Breast epithelium (tissue), 4 donors: ENCODE measurements at places on chromosomes 12 and 14. TPM values are rescaled to one million over a fixed set of nuclear protein-coding genes. Genes with fewer than 3 reads are reported as not detected.

- no peaks in the 10 kb centered on the region for H3K36me3 ChIP-seq
- DNase-seq = no peak
- H3K4me1 ChIP-seq = no peaks in the 10 kb centered on the region
These were observed 167.9 kb downstream of the PHETA1 start for GRCh38 chr12:111201036-111201435.

GRCh38 chr14:54929556-54929955 lies 26.9 kb upstream of the GCH1 start:
- no peak overlapping the region for H3K27ac ChIP-seq
- H3K4me3 ChIP-seq = no peak overlapping the region
- H3K4me1 ChIP-seq = no peaks in the 10 kb centered on the region
- no peak for DNase-seq
- no peaks in the 10 kb centered on the region for H3K27me3 ChIP-seq

The KRT5 gene
- 4.3 TPM for total RNA-seq

DNA sequence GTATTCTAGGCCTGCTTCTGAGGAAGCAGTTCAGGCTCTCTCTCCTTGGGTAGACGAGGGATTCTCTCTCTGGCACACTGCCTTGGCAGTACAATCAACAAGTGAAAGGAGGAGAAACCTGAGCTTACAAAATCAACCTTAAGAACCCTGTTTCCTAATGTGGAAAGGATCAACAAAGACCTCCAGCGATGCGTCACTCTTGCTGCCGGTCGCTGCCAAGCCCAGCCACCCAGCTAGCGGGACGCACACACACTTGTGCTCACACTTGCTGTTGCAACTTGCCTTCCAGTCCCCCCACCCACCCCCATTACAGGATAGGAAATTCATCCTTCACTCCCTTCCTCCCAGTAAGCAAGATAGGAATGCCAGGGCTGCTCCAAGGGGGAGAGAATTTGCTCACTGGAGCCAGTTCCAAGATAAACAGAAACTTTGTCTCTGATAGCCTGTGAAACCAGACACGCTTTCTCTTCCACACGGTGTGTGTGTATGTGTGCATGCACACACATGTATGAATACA lies 144.3 kb downstream of the BCL11B start:
- no peaks in the 10 kb centered on the region for H3K4me1 ChIP-seq
- no peaks in the 10 kb centered on the region for H3K27me3 ChIP-seq
- H3K36me3 ChIP-seq = no peaks in the 10 kb centered on the region
- no peak for DNase-seq

DNA sequence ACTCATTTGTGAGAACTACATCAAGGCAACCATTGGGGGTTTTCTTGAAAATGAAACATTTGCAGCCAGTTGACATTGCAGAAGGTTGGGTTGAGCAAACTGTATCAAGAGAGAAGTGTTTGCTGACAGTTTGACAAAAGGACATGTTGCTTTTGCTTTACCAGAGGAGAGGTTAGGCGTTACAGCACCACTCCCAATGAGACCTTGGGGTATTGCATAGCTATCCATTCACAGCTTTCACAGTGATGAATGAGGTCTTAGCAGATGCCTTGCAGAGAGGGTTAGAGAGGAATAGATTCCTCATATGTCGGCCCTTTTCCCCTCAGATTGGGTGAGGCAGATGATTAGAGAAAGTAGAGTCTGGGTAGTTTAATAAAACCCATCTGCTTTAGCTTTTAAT lies 988.9 kb upstream of the FLRT2 start:
- H3K4me1 ChIP-seq = no peaks in the 10 kb centered on the region
- H3K4me3 ChIP-seq = no peak overlapping the region
- DNase-seq = no peak
- H3K27ac ChIP-seq = no peak overlapping the region
- H3K36me3 ChIP-seq = no peaks in the 10 kb centered on the region

The KRT86 gene
- total RNA-seq = 0.66 TPM

DNA sequence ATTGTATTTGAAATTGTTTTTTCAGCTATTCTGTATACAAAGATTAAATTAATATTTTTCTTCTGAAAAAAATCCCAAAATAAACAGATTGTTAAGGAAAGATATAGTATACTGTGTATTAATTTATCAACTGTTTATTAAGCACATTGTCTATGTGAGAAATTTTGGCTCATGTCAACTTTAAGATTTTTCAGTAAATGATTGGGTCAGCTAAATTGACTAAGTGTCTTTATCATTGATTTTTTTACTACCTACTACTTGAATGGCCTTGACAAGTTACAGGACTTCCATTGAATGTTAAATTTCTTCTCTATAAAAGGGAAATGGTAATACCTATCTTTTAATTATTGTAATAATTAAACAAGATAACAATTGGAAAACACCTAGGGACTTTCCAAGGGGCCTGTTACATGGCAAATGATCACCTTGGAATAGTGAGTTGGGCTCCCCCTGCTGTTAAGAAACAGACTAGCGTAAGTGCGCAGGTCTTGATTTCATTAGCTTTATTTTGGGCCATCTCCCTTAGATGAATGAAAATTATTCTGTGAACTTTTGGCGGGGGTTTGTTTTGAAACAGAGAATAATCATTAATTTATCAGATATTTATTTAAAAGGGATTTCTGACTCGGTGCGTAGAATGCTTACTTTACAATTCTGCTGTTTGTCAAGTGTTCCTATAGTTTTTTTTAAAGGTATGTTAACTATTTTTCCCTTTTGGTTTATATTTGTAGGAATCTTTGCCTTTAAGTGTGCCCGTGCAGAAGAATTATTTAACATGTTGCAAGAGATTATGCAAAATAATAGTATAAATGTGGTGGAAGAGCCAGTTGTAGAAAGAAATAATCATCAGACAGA lies 14.5 kb upstream of the CCT2 start:
- H3K27me3 ChIP-seq = no peaks in the 10 kb centered on the region
- H3K36me3 ChIP-seq = peaks cover 10% of the 10 kb centered on the region
- no peak for DNase-seq
- H3K4me3 ChIP-seq = no peak overlapping the region
- no peak overlapping the region for H3K27ac ChIP-seq

- no peaks in the 10 kb centered on the region for H3K4me1 ChIP-seq
- H3K27me3 ChIP-seq = no peaks in the 10 kb centered on the region
- no peak overlapping the region for H3K4me3 ChIP-seq
- H3K27ac ChIP-seq = peak overlapping the region; percentile 1
These were observed 24.1 kb upstream of the ATP2A2 start for GRCh38 chr12:110256780-110257431.
